ENCODE measurements at places on chromosomes 6 and 20. TPM values are rescaled to one million over a fixed set of nuclear protein-coding genes. Genes with fewer than 3 reads are reported as not detected.

- DNase-seq = no peak
Measured at GRCh38 chr6:122619309-122619708, 9.1 kb downstream of the PKIB start.

DNA sequence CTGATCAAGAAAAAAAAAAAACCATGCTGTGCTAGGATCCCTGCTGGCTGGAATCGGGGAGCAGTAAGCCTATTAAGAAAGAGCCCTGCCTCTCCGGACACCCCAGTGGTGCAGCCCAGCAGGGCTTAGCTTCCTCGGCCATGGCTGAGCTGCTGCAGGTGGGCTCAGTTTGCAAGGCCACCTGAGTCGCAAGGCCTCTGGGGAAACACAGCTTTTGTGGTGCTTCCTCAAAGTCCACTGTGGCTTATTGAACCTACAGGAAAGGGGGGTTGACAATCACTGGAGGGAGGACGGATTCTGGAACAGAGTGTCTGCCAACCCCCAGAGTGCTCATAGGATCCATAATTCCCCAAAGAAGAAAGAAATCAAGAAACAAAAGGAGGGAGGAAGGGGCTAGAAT is 240.8 kb downstream of the SMOC2 start:
- DNase-seq = no peak

DNA sequence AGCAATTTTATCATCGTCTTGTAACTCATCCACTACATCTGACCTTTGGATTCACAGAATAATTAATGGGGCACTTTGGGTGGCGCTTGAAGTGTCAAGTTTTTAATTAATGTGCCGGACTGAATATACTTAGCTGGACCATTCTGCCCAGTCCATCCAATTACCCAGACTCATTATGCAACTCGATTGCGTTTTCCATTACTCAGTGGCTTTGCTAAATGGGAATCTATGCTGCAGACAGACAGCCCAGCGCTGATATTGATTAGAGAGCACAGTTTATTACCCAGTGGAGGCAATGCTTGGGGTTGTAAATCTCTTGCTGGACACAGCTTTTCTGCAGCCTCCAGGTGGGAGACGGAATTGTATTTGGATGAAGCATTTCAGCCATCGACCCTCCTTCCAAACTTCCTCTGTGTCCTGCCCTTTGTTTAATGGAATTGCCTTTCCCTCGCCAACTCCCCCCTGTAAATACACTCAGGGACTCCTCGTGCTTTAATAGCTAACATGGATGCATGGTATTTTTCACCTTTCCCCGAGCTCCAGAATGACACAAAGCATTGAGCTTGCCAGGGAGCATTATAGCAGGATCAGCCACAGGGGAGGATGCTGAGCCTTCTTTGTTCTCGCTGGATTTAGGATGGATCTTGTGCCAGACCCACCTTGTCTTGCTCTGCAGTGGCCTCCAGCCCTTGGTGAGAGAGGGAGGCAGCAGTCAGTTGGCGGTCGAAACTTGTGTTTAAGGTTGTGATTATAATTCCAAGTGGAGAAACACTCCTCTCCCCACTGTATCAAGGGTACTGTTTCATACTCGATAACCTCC is 59.7 kb downstream of the EDN3 start:
- DNase-seq = no peak

GRCh38 chr6:834866-835265 is 141.9 kb upstream of the EXOC2 start:
- no peak for DNase-seq

- no peak for DNase-seq
Measured at GRCh38 chr6:30686009-30686907, at the start of gene PPP1R18. TSS of gene PPP1R18 (minus strand) at chr6:30686645. CDS start at chr6:30686018, 627 bp downstream.

DNA sequence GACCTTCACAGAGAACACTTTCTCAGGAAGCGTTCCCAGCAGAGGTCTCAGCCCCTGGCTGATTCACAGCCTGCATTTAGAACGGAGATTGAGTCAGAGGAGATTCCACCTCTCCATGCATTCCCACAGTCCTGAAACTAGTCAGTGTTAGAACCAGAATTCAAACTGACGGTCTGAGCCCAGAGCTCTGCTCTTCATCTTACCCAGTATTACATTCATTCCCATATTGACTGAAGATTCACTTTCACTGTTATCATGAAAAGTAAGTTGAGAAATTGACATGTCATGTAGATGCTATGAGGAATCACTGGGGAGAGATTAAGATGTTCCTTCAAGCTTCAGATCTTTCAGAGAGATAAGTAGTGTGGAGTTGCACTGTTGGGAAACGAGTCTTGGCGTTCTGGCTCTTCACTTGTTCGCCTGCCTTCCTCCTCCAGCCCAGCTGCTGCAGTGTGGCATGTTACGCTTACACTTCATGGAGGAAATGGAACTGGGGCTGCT is 28.3 kb downstream of the MAS1 start:
- no peak for DNase-seq

Gene RIOK1
- total RNA-seq = 20.8 TPM

Gene WFDC2
- 53.3 TPM for total RNA-seq

Gene SGK2
- total RNA-seq = 5.9 TPM

Gene FRS3
- total RNA-seq = 6.1 TPM

Gene CFB
- 2.2 TPM for total RNA-seq

All from epithelial cell of proximal tubule (primary cell).